ENCODE measurements at places on chromosomes 1 and 21. TPM values are rescaled to one million over a fixed set of nuclear protein-coding genes. Genes with fewer than 3 reads are reported as not detected.

DNA sequence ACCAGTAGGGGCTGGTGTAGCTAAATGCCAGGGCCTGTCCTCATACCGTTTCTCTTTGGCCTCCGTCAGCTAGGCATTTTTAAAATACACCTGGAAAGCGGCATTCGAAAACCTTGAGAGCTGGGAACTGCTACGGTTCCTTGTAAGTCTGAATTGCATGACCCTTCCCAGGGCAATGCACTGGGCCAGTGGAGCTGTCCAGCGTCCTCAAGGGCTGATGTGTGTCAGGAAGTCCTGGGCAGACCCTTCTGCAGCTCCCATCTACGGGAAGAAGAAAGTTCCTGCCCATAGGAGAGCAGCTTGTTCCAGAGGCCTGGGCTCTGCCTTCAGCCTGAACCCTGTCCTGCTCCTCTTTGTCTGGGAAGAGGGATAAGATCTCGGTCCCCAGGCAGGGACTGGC lies 34.1 kb downstream of the UBASH3A start:
- no peaks in the 10 kb centered on the region for H3K27me3 ChIP-seq
- H3K36me3 ChIP-seq, result peaks cover 80% of the 10 kb centered on the region
- H3K27ac ChIP-seq, result no peak overlapping the region

The ANKRD35 gene
- total RNA-seq, result 0.28 TPM

GRCh38 chr21:25586791-25587190 lies 20.5 kb downstream of the MRPL39 start:
- peaks cover 5% of the 10 kb centered on the region for H3K36me3 ChIP-seq
- no peak overlapping the region for H3K27ac ChIP-seq
- H3K27me3 ChIP-seq, result no peaks in the 10 kb centered on the region
- H3K4me1 ChIP-seq, result peaks cover 3% of the 10 kb centered on the region
- no peak for DNase-seq
- H3K4me3 ChIP-seq, result no peak overlapping the region

DNA sequence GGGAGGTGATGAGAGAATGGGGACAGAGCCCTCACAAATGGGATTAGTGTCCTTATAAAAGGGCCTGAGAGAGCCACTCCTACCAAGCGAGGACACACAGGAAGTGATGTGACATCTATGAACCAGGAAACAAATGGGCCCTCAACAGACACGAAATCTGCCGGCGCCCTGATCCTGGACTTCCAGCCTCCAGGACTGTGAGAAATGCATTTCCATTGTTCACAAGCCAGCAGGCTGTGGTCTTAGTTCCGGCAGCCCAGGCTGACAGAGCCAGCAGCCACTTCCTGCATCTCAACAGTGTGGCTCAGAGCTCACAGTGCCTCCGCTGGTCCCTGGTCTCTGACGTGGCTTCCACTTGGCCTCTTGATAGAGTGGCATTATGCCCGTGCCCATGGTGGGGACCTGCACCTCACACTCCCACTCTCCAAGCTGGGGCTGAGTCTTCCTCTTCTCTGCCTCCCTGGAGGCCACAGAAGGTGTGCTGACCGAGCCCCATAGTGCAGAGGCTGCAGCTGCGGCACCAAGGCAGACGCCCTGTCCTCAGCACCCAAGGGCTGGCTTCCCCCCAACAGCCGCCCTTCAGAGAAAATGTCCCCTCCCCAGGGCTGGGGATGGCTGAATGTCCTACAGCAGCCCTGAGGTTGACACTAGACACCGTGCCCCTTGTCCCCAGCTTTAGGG lies 44.9 kb downstream of the ACOT7 start:
- H3K27ac ChIP-seq, result peak overlapping the region; percentile 53
- no peaks in the 10 kb centered on the region for H3K27me3 ChIP-seq
- H3K36me3 ChIP-seq, result peaks cover 4% of the 10 kb centered on the region
- peaks cover 22% of the 10 kb centered on the region for H3K4me1 ChIP-seq
- no peak overlapping the region for H3K4me3 ChIP-seq
- no peak for DNase-seq

The C2CD2 gene
- total RNA-seq, result 8.9 TPM

The CCDC30 gene
- 1.9 TPM for total RNA-seq

The RPRD2 gene
- total RNA-seq, result 6.2 TPM

- no peak for DNase-seq
- H3K4me3 ChIP-seq, result no peak overlapping the region
- H3K4me1 ChIP-seq, result no peaks in the 10 kb centered on the region
- no peaks in the 10 kb centered on the region for H3K36me3 ChIP-seq
- no peaks in the 10 kb centered on the region for H3K27me3 ChIP-seq
These were observed 24.1 kb upstream of the PLA2G4A start for GRCh38 chr1:186804679-186805078.

- no peaks in the 10 kb centered on the region for H3K4me1 ChIP-seq
- DNase-seq, result no peak
- no peak overlapping the region for H3K27ac ChIP-seq
- no peaks in the 10 kb centered on the region for H3K36me3 ChIP-seq
- H3K27me3 ChIP-seq, result no peaks in the 10 kb centered on the region
- H3K4me3 ChIP-seq, result no peak overlapping the region
These were observed 424.9 kb downstream of the ADGRL2 start for GRCh38 chr1:82225421-82226185.

- no peaks in the 10 kb centered on the region for H3K36me3 ChIP-seq
- H3K27ac ChIP-seq, result no peak overlapping the region
- H3K27me3 ChIP-seq, result no peaks in the 10 kb centered on the region
- no peaks in the 10 kb centered on the region for H3K4me1 ChIP-seq
These were observed 609.2 kb downstream of the LMO4 start for GRCh38 chr1:87937831-87938395.

- peak overlapping the region; percentile 80 for H3K4me3 ChIP-seq
- DNase-seq, result no peak
- H3K27ac ChIP-seq, result peak overlapping the region; percentile 99
- H3K27me3 ChIP-seq, result no peaks in the 10 kb centered on the region
- H3K4me1 ChIP-seq, result peaks cover 8% of the 10 kb centered on the region
These were observed 1.1 kb downstream of the WARS2 start for GRCh38 chr1:119139403-119139802.

The VTCN1 gene
- 0.09 TPM for total RNA-seq

The MYCL gene
- 12.4 TPM for total RNA-seq

The ZNF593OS gene
- not detected for total RNA-seq

The UBE2U gene
- not detected for total RNA-seq

The NIBAN1 gene
- total RNA-seq, result 14.3 TPM

DNA sequence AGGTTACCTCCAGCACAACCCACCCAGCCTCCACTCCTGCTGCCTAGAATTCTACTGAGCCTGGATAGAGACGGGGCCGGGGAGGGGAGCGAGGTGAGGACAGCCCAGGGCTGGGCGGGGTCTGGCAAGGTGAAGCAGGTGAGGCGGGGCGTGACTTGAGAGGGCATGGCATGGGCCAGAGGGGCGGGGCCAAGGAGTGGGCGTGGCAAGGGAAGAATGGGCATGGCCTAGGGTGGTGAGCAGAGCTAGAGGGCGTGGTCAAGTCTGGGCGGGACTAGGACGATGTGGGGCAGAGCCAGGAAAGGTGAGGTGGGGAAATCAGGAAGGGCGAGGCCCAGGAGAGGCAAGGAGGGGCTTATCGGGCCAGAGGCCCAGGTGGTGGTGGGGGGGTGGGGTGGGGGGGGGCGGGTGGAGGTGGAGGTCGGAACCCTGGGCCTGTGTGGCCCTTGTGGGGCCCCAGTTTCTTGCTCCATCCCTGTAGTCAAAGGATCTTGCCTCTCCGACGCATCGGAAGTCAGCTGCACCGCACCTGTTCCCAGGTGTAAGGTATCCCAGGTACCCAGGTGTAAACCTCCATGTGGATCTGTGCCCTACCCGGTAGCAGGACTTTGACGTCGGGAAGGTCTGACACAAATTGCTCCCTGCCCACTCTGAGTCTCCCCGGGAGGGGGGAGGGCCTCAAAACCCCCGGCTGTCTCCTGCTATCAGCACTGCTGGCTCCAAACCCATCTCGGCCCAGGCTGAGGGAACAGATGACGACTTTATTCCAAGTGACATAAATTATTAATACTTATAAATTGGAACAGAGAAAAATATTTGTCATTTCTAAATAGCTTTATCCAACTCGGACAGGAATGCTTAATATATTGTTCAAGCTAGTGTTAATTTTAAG lies 32.9 kb upstream of the UTS2 start:
- no peak overlapping the region for H3K27ac ChIP-seq
- H3K4me1 ChIP-seq, result no peaks in the 10 kb centered on the region
- H3K36me3 ChIP-seq, result no peaks in the 10 kb centered on the region

- H3K36me3 ChIP-seq, result no peaks in the 10 kb centered on the region
- H3K4me1 ChIP-seq, result peaks cover 27% of the 10 kb centered on the region
- H3K27me3 ChIP-seq, result no peaks in the 10 kb centered on the region
- no peak overlapping the region for H3K27ac ChIP-seq
- H3K4me3 ChIP-seq, result no peak overlapping the region
These were observed 6.1 kb downstream of the FAM3B start for GRCh38 chr21:41322496-41323382.

DNA sequence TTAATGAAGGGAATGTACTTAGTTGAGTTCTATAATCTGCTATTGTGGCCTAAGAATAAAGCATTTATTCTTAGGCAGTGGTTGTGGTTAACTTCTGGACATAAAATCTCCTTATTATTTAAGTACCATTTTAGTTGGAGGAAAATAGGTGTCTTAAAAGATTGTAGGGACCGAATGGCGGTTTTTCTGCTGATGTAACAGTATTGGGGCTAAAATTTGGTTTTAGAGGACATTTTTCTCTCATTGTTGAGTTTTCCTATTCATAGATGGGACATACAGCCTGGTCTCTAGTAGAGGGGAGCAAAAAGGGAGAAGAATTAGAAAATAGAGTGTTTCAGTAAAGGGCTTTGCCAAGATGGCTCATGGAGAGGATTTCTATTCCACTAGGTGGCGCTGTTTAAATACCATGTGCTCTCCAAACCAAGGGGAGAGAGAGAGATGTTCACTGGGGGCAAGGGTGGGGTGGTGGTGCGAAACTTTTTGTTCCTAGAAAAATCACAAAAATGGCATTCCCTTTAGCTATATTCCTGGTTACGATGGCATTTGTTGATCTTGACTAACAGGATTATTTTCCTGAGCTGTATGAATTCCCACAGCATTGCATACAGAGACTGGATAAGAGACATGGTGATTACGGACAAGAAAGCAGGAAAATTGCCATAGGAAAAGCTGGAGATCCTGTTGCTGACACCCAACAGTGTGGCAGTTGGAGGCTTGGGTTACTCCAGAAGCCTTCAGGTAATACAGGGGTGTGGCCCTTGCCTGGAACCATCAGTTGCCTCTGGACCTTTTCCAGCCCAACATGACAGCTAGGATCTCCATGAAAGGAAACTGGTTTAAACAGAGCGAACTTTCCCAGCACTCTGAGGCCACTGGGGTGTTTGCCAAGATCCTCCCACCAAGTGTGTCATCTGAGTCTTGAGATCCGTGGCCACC lies 18.2 kb upstream of the FCGR2A start:
- H3K27ac ChIP-seq, result no peak overlapping the region
- no peaks in the 10 kb centered on the region for H3K4me1 ChIP-seq
- DNase-seq, result peak; percentile 64
- H3K27me3 ChIP-seq, result peaks cover 22% of the 10 kb centered on the region
- no peak overlapping the region for H3K4me3 ChIP-seq
- no peaks in the 10 kb centered on the region for H3K36me3 ChIP-seq

GRCh38 chr1:154707901-154708463 lies 100.0 kb upstream of the ADAR start:
- no peaks in the 10 kb centered on the region for H3K36me3 ChIP-seq
- no peak for DNase-seq
- H3K4me1 ChIP-seq, result no peaks in the 10 kb centered on the region
- no peak overlapping the region for H3K27ac ChIP-seq

The CYP4A22 gene
- total RNA-seq, result not detected

The RWDD3 gene
- 35.4 TPM for total RNA-seq

GRCh38 chr1:200899954-200900867 lies 5.5 kb downstream of the INAVA start:
- no peaks in the 10 kb centered on the region for H3K4me1 ChIP-seq
- DNase-seq, result no peak
- H3K36me3 ChIP-seq, result no peaks in the 10 kb centered on the region
- no peaks in the 10 kb centered on the region for H3K27me3 ChIP-seq

GRCh38 chr21:27734146-27734545 lies 767.3 kb upstream of the ADAMTS5 start:
- no peak overlapping the region for H3K4me3 ChIP-seq
- H3K4me1 ChIP-seq, result no peaks in the 10 kb centered on the region
- H3K36me3 ChIP-seq, result no peaks in the 10 kb centered on the region
- H3K27me3 ChIP-seq, result no peaks in the 10 kb centered on the region

The VASH2 gene
- total RNA-seq, result 7.6 TPM

DNA sequence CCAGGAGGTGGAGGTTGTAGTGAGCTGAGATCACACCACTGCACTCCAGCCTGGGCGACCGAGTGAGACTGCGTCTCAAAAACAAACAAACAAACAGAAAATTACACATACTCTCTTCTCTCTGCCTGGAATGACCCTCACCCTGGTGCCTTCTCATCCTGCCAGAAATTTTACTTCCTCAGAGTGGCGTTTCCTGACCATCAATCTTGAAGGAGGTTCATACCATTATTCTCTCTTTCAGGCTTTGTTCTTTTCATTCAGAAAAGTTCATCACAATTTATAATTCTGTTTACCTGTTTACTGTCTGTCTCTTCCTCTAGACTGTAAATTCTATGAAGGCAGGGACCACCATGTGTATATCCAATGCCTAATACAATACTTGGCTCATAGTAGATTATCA lies 79.3 kb downstream of the RPS6KA1 start:
- H3K4me3 ChIP-seq, result no peak overlapping the region
- H3K27ac ChIP-seq, result no peak overlapping the region
- H3K27me3 ChIP-seq, result no peaks in the 10 kb centered on the region
- no peaks in the 10 kb centered on the region for H3K36me3 ChIP-seq
- no peak for DNase-seq

GRCh38 chr1:183205196-183205781 lies 19.2 kb downstream of the LAMC2 start:
- H3K27ac ChIP-seq, result no peak overlapping the region
- no peak for DNase-seq
- no peaks in the 10 kb centered on the region for H3K36me3 ChIP-seq
- no peak overlapping the region for H3K4me3 ChIP-seq

DNA sequence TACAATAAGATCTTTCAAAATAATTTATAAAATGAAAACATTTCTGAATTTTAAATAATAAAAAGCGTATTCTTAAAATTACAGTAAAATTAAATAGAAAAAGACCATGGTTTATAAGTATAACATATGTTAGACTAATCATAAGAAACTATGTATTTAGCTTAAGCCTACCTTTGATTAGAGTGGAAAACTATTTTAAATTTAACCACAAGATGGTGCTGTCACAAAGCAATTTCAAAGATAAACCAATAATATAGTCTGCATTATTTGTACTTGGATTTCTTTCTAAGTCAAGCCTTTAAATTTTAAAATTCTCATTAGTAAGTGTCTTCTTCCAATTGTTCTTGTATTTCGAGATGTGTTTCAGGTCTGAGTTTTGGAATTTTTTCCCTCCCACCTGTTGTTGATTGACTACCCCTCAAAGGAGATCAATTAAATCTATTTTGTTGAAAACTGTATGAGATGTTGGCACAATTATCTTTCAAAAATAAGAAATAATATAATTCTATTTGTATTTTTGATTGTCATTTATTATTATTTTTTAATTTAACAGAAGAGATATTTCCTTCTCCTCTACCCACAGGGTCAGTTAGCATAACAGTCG lies 459.8 kb downstream of the KCNT2 start:
- no peak overlapping the region for H3K4me3 ChIP-seq
- no peaks in the 10 kb centered on the region for H3K4me1 ChIP-seq
- H3K36me3 ChIP-seq, result no peaks in the 10 kb centered on the region
- no peak for DNase-seq

The NUF2 gene
- total RNA-seq, result 45.8 TPM

- DNase-seq, result no peak
- no peaks in the 10 kb centered on the region for H3K27me3 ChIP-seq
- H3K36me3 ChIP-seq, result no peaks in the 10 kb centered on the region
- no peak overlapping the region for H3K4me3 ChIP-seq
These were observed 15.2 kb downstream of the F3 start for GRCh38 chr1:94526152-94526980.

GRCh38 chr1:168591066-168591465 lies 14.7 kb downstream of the XCL1 start:
- DNase-seq, result no peak
- H3K4me1 ChIP-seq, result no peaks in the 10 kb centered on the region
- no peak overlapping the region for H3K4me3 ChIP-seq
- H3K27ac ChIP-seq, result no peak overlapping the region
- H3K36me3 ChIP-seq, result no peaks in the 10 kb centered on the region
